ENCODE measurements at places on chromosomes 7 and 10.

DNA sequence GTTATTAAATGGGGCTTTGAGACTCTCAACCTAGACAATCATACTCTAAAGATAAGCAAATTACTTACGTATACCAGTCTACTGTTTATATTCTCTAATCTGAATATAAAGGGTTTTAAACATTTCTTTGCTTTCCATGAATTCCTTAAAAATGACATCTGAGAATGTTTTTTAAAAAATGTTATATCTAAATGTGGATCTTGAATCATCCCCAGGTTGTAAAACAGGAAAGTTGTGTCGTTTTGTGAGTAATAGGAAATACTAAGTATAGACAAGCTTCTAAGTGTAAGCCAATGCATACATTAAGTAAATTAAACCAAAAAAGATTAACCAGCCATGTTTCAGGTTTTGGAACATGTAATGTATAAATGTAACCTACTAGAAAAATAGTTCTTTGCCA lies 26.8 kb downstream of the ADD3 start:
- DNase-seq: no peak

- DNase-seq: no peak
Measured at GRCh38 chr10:20658158-20658557, 239.0 kb downstream of the NEBL start.

DNA sequence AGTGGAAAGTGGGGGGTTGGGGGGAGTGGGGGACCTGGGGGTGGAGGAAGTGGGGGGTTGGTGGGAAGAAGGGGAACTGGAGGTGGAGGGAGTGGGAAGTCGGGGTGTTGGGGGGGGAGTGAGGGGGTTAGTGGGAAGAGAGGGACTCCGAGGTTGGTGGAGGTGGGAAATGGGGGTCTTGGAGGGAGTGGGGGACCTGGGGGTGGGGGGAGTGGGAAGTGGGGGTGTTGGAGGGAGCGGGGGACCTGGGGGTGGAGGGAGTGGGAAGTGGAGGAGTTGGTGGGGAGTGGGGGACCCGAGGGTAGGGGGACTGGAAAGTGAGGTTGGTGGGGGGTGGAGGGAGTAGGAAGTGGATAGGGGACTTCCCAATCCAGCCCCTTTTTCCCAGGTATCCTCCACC lies 906 bp upstream of the MMD2 start:
- DNase-seq: no peak

DNA sequence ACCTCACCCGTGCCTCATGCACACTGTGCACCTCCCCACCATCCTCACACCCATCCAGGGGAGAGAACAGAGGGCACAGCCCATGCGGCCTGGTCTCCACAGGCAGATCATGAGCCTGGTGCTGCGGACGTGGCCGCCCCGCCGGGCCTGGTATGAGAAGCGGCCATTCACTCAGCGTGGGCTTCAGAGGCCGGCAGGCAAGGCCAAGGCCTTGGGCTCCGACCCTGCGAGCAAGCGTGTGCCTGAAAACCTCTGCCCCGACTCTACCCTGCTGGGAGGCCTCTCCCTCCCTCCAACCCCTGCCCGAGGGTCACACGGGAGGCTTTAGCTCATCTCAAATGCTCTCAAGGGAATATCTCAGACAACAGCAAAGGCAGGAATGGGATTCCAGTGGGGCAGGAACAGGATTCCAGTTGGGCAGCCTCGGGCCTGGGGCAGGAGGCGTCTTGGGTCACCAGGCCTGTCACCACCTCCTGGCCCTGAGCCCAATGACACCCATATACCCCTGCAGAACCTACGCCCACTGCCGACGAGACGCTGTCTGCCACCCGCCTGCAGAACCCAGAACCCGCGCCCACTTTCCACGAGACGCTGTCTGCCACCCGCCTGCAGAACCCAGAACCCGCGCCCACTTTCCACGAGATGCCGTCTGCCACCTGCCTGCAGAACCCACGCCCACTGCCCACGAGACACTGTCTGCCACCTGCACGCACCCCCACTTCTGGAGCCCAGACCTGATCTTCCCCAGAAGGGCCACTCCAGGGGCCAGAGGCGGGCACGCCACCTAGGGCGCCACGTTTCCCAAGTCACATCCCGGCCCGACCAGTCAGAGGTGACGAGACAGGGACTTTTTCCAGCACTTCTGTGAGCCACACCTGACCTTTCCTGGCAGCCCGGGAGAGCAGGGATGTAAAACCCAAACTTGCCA lies 38.9 kb downstream of the ADAP1 start:
- DNase-seq: no peak

DNA sequence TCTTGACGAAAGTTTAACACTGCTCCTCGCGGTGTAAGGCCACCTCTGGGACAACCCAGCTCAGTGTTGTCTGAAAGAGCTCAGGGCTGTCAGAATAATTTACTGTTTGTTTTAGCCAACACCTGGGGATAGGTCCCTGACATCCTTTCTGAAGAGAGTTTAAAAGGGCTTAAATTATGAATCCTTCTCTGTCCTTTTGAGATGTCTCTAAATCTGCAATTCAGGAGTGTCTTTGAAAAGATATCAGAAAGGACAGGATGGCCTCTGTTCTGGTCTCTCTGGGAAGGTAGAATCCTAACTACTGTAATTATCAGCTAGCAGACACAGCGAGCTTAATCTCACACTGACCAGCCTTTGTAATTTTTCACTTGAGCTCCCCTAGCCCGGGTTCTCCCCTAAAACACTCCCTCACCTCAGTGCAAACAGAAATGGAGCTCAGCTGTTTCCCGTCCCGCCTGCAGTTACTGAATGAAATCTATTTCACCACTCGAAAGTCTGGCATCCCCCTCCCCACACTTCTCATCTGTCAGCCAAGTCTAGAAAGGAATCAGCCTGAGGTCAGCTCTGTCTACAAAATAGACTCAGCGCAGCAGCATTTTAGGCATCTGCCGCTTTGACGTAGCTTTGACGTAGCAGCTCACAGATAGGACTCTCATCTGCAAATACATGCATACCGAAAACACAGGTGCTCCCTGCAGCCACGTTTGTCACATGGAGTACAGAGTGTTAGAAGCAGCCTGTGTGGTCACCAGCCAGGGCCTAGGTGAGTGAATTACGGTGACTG lies 4.8 kb downstream of the DYNC2I1 start:
- no peak for DNase-seq

GRCh38 chr7:80537091-80537490 lies 25.2 kb upstream of the GNAT3 start:
- no peak for DNase-seq

DNA sequence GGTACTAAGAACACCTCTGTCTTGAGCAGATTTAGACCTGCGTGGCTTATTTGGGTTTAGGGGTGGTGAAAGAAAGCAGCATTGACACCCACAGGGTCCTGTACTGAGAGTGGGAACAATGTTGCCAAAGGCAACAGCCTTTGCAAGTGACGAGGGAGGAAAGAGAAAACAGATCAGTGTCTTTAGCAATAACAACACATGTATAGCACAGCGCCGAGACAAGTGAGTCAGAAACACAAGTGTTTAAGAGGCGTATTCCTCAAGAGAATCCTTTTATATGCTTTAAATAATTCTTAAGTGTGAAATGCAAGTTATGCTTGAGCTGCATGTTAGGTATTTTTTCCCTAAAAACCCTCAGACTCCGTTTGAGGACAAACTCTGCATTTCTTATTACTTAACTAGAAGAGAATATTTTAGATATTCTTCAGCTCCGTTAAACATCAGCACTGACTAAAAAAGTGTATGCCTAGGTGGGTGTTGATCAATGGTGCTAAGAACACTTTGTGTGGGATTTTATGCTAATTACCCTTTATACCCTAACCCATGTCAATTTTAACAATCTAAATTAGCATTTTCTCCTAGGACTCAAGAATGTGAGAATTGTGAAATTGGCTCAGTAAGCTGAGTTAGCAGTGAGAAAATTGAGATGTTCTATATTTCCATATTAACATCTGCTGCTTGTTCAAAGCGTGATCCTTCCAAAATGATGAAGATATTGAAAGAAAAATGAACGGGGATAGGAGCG lies 1095.4 kb upstream of the CELF2 start:
- no peak for DNase-seq

DNA sequence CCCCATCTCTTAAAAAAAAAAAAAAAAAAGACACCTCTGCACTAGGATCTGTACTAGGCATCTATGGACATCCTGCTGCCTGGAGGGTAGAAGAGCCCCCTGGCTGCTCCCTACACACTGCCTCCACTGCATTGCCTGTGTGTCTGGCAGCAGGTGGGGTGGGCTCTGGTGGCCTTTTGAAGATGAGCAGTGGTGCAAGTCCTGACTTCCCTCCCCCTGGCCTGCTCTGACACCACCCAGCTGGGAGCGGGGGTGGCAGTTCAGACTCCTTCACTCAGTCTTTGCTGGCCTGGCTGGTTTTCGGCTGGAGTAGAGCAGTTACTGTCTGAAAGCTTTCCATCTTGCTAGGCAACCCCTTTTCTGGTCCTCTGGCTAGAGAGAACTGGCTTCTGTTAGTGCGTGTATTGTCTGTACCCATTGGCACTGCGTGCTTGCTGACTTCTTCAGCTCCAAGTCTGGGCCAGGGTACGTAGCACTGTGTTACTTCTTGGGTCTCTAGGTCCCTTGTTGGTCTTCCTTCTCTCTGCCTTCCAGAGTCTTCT lies 17.6 kb downstream of the C10orf62 start:
- DNase-seq: no peak

GRCh38 chr10:24947304-24948097 lies 4.9 kb downstream of the PRTFDC1 start:
- DNase-seq: no peak

DNA sequence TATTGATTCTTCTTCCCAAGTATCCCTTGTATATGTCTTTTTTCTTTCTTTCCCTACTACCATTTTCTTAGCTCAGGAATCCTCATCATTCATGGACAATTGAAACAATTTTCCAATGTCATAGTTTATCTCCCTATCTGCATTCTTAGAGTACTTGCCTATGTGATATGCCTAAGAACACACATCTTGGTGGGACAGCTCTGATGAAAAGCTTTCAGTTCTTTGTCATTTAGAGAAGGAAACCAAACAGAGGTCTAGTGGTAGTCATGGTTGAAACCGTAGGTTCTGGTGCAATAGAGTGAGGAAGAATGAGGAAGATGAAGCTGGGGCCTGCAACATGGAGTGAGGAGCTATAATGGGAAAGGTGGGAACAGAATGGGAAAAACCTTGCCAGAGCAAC lies 28.2 kb downstream of the TDRD1 start:
- no peak for DNase-seq

DNA sequence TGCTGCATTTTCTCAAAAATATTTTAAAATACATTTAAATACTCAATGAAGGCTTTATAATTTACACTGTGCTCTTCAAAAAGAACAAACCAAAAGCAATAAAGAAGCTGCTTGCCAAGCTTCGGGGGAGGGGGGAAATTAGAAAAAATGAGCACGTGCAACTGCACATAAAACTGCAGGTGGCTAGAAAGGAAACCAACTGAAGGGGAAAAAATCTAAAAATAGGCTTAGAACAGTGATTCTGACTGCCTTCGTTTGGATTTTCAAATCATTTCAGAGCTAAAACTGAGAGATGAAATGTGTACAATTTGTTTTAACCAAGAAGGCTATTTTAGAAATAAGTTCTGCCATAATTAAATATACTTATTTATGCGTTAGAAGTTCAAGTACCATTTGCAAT lies 61.4 kb downstream of the ABI1 start:
- no peak for DNase-seq

DNA sequence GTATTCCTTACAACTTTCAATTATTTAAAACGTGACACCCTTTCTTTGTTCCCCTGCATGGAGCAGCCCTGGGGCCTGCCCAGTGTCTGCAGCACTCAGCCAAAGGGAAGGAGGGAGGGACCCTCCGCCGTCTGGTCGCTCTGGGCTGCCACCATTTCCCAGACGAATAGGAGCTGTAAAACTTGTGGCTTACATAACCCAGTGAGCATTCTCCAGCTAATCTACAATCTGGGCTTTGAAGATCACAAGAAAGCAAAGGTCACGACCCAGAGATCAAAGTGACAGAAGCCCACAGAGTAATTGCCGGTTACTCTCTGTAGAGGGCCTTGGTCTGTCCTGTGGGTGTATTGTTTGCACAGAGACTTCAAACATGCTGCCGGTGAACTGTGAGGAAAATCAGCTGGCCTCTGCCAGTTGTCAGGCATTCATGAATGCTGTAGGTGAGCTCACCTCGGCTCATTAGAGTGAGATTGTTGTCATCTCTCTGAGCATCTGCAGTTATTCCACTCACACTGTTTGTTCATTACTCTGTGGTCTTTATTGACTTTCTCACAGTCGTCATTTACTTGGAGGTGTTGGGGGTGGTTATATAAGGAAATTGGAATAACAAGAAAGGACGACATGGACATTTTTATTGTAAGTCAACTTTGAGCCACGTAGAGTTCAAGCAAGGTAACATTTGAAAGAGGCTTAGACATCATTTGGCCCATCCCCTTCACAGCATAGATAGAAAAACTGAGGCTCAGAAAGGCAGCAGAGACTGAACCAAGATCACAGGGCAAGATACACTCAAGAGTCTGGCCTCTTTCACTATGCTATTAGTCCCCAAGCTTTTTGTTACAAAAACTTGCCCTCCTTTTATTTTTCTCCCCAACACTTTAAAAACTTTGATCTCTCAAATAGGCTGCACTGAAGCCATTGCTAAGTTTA lies 619.8 kb downstream of the LRMDA start:
- no peak for DNase-seq

GRCh38 chr10:33115738-33116719 lies 158.0 kb upstream of the ITGB1 start:
- no peak for DNase-seq

DNA sequence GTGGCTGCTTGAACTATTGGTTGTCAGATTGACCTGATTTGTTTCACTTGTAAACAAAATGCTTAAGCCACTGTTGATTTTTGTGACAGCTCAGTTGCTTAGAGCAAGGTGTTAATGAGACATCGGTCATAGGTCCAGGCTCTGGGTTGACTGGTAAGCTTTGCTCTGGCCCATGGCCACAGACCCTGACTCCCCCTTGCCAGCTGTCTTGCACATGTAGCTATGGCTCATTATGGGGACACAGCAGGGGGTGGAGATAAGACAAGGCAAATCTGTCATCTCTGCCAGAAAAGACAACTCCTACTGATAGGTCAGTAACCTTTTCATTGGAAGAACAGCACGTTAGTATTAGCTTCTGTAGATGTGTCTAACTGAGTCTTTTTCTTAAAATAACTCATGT lies 95.3 kb downstream of the KAT6B start:
- DNase-seq: no peak

DNA sequence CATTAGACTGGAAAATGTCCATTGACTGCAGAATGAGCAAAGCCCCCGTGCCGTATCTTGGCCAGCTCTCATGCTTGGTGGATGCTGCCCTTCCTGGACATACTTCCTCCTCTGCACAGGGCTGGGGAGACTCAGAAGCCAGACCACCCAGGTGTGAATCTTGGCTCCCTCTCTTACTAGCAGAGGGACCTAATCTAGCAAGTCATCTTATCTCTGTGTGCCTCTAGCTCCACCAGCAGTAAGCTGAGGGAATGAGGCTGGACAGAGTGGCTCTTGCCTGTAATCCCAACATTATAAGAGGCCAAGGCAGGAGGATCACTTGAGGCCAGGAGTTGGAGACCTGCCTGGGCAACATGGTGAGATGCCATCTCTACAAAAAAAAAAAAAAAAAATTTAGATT lies 173.8 kb upstream of the GHITM start:
- no peak for DNase-seq

- DNase-seq: no peak
Measured at GRCh38 chr7:108181073-108181985, 51.2 kb upstream of the LAMB4 start.

- no peak for DNase-seq
Measured at GRCh38 chr10:61841338-61841875, 60.1 kb upstream of the ARID5B start.
